ENCODE measurements at places on chromosomes 5 and 9.

DNA sequence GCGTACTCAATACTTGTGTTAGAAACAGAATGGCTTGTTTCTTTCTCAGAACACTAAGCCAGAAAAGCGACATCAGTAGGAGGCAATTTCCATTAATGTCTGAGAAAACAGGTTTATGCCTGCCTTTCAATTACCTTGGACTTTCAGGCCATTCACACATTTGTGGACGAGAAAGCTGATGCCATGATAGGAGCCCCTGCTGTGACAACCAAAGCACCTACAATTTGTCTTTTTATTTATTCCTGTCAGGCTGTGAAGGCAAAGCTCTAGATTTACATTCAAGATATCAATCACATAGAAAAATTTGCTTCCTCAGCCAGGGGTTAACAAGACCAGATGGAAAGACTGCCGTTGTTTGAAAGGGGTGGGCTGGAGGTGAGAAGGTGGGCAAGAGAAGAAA, 76.2 kb downstream of the C7 start:
- DNase-seq, result no peak

- DNase-seq, result no peak
Observed at GRCh38 chr5:143474616-143475015, 71.1 kb upstream of the NR3C1 start.

DNA sequence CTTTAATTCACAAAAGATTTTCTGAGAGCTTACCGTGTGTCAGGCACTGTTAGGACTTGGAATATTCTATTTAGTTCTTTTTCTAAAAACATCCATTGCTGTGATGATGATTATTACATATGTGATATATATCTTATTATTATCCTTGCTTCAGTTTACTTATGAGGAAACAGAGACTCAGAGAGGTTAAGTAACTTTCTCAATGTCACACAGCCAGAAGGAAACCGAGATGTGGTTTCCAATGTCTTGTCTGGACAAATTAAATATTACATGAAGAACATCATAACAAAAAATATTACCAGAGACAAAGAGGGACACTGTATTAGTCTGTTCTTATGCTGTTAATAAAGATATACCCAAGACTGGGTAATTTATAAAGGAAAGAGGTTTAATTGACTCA, 125.5 kb upstream of the DAP start:
- no peak for DNase-seq

DNA sequence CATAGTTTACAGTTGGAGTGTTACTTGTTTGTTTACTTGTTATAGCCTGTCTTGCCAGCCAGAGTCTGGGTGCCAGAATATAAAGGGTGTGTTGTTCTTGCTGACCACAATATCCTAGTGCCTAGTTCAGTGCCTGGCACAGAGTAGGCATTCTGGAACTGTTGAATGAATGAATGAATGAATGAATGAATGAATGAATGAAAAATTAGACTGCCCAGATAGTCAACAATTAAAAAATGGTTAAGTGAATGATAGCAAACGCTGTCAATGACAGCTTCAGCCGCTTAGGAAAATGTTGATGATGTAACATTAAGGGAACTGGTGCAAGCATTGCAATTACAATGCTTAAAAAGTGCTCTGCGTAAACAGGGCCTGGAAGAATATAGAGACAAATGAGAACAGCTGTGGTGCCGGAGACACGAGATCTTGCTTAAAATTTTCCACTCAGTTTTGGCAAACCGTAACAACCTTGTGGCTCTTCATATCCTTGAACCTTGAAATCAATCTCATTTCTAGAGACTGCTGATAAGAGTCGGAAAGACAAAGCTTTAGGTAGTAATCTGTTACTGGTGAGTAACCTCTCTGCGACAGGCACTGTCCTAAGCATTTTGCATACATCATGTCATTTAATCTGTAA, 4.7 kb upstream of the TTLL11 start:
- DNase-seq, result no peak

DNA sequence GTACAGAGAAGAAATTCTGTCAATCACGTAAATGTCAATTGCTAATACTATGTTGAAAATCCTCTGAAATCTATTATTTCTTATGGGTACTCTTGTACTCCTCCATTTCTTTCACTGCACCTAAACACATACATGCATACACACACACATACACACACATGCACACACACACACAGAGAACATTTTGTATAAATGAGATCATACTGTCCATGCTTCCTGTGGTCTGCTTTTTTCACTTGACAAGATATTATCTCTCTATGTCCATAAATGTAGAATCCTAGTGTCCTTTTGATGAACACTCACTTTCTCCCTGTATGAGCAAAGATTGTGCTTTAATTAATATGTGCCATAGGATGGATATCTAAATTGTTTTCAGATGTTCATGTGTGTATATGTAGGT, 32.7 kb upstream of the TLR4 start:
- DNase-seq, result no peak

GRCh38 chr9:36865731-36866635, 168.1 kb downstream of the PAX5 start:
- DNase-seq, result no peak

GRCh38 chr5:124317451-124317850, 429.0 kb downstream of the ZNF608 start:
- no peak for DNase-seq

DNA sequence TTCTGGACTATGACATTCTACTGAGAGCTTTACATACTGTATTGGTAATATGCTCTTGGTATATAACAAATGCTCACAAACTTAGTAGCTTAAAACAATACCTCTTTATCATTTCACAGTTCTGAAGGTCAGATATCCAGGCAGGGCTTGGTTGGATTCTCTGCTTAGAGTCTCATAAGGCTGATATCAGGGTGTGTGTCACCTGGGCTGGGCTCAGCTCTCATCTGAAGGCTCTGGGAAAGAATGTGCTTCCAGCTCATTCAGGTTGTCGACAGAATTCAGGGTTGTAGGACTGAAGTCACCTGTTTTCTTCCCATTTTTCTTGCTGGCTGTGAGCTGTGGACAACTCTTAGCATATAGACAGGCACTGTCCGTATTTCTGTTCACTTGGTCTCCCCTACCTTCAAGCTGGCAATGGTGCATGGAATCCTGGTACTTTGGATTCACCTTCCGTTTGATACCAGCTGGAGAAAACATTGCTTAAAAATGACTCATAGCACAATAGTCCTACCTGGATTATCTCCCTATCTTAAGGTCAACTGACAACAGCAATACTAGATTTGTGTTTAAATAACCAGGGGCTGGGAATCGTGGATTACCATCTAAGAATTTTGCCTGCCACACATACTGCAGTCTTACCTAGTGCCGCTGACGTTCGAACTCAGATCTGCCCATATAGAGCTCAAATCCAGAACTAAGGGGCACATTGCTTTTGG, 69.2 kb downstream of the RCL1 start:
- no peak for DNase-seq

- DNase-seq, result no peak
Observed at GRCh38 chr5:163104464-163104863, 332.9 kb upstream of the CCNG1 start.

DNA sequence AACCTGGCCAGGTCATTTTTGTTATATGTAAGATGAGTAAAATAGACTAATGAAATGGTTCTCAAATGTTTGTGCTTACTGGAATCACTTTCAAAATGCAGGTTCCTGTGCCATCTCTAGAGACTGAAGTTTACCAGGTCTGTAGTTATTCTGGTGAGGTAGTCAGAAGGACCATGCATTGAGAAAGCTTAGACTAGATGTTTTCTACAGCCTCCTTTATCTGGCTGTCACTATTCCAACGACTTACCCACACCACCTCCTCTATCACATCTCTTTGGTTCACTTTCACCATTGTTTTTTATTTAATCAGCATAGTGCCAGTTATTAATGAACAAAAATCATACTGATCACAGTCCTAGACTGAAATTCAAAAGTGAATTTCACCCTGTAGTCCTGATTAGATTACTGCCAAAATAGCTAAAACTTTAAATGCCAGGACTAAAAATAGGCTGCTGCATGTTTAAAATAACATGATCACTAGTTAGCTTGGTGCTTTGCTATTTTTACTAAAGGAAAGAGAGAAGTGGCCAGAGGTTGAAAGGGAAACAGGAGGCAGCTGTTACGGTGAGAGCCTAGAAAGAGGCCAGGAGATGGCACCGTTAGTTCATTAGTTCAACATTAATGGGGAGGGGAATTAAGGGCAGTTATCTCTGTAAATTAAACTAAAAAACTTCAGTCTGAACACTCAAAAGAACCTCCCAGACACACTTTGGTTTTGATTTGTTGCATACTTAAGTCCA, 13.9 kb upstream of the FNIP1 start:
- DNase-seq, result no peak

- peak; percentile 72 for DNase-seq
Observed at GRCh38 chr9:133147412-133148198, 16.1 kb downstream of the GBGT1 start.

DNA sequence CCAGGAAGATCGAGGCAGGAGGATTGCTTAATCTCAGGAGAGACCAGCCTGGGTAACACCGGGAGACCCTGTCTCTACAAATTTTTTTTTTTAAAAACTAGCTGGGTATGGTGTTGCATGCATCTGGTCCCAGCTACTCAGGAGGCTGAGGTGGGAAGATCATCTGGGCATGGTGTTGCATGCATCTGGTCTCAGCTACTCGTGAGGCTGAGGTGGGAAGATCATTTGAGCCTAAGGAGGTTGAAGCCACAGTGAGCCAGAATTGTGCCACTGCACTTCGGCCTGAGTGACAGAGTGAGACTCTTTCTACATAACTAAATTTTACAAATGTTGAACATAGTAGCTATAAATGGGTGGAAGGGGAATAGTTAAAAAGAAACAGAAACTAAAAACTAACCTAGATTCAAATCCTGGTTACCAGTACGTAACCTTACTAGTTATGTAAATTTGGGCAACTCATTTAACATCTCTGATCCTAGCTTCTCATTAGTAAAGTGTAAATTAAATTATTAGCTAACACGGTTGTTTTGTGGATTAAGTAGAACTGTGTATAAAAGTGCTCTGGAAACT, 41.7 kb downstream of the TMEM161B start:
- DNase-seq, result no peak

GRCh38 chr9:93134740-93135444, 841 bp upstream of the NINJ1 start:
- no peak for DNase-seq

- no peak for DNase-seq
Observed at GRCh38 chr9:133551446-133551845, 16.9 kb downstream of the ADAMTSL2 start.

- no peak for DNase-seq
Observed at GRCh38 chr9:4289411-4290326, 10.2 kb downstream of the GLIS3 start.

- no peak for DNase-seq
Observed at GRCh38 chr9:118652912-118653311, 716.3 kb downstream of the BRINP1 start.

DNA sequence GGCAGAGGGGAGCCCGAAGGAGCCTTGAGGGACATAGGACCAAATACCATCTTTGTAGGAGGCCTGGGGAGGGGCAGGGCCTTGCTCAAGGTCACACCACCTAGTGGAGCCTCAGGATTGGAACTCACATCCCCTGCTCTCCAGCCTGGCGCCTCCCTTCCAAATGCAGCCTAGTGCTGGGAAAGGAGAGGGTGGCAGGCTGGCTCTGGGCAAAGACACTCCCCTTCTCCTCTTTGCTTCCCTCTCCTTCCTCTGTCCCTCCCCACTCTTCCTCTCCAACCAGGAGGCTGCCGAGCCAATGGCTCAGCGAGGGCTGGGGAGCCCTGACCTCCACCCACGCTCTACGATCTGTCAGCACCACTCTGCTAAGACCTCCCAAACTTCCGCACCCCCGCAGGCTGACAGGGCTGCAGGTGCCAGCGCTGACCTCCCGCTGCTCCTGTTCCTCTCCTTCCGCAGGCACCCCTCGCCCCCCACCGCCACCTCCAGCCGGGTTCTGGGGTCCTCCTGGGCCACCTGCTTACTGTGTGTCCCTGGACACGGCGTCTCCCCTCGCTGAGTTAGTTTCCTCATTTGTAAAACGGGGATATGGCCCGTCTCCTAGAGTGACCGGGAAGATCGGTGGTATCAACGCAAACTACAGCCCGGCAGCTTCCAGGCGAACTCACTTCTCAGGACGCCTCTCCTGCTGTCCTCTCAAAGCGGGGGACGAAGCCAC, 52.9 kb downstream of the C9orf50 start:
- no peak for DNase-seq

DNA sequence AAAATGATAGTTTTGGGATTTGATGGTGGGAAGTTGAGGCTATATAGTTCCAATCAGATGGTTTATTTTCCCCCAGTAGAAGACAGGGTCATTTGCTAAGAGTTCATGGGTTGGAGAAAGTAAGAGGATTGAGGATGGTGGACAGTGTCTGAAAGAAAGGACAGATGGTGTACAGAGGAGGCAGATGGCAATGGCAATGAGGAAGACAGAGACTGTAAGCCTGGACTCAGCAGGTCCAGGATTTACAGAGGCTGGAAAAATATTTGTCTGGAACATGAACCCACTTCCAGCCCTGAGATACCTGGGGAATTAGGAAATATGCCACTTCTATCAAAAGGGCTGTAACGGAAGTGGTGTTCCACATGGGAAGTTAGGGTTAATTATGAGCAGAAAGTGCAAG, 84.5 kb downstream of the PCSK1 start:
- DNase-seq, result no peak

All from stimulated activated CD4-positive, alpha-beta T cell treated with anti-CD3 and anti-CD28 coated beads, Interleukin-12 subunit alpha, Interleukin-12 subunit beta, amount 100 ng/mL, for 48 hours (primary cell).